A549 treated with GW870086 at 1 μM for 4 hours (cell line): ENCODE measurements at places on chromosomes 1 and 21. TPM values are rescaled to one million over a fixed set of nuclear protein-coding genes. Genes with fewer than 3 reads are reported as not detected.

Gene CC2D1B
- 14.4 to 19.2 TPM (median 17.9 TPM) in 5 replicates for total RNA-seq

Gene MOB3C
- 3.9 to 4.7 TPM (median 4.5 TPM) in 5 replicates for total RNA-seq

Gene PROX1
- 0.03 to 0.26 TPM (median 0.12 TPM) in 5 replicates for total RNA-seq

Gene OR2T6
- total RNA-seq: not detected in 5 replicates

Gene MIB2
- 8.4 to 19.3 TPM (median 17.3 TPM) in 5 replicates for total RNA-seq

Gene TFAP2E
- 0.49 to 1.2 TPM (median 0.56 TPM) in 5 replicates for total RNA-seq

Gene RGS2
- 62.4 to 83.8 TPM (median 75.8 TPM) in 5 replicates for total RNA-seq

Gene MATN1
- 0.05 to 0.17 TPM (median 0.14 TPM) in 4 of 5 replicates, not detected in the other for total RNA-seq

Gene LCE2B
- total RNA-seq: not detected in 5 replicates

Gene OR2L13
- not detected in 5 replicates for total RNA-seq

Gene SUMO3
- total RNA-seq: 56.4 to 70.2 TPM (median 69.8 TPM) in 5 replicates

Gene AIRE
- not detected in 5 replicates for total RNA-seq

Gene OR1C1
- total RNA-seq: not detected in 5 replicates

Gene TOE1
- 12.5 to 13.6 TPM (median 12.9 TPM) in 5 replicates for total RNA-seq

Gene GJA9
- 0.06 to 0.08 TPM (median 0.07 TPM) in 3 of 5 replicates, not detected in the others for total RNA-seq

Gene PHC2
- 107 to 127 TPM (median 122 TPM) in 5 replicates for total RNA-seq

Gene PUSL1
- 17.2 to 24.7 TPM (median 23.5 TPM) in 5 replicates for total RNA-seq

Gene ANGPTL3
- total RNA-seq: not detected in 5 replicates

Gene AKNAD1
- 1.1 to 1.5 TPM (median 1.3 TPM) in 5 replicates for total RNA-seq

Gene NPPB
- total RNA-seq: 0.24 TPM in 1 of 5 replicates, not detected in the others

Gene DNAJC28
- 0.17 to 0.49 TPM (median 0.29 TPM) in 5 replicates for total RNA-seq

Gene CDC7
- 4.7 to 6.7 TPM (median 6.3 TPM) in 5 replicates for total RNA-seq

Gene ABCA4
- 0.06 to 0.54 TPM (median 0.30 TPM) in 5 replicates for total RNA-seq

Gene CTNNBIP1
- total RNA-seq: 7.2 to 10.9 TPM (median 9.3 TPM) in 5 replicates

Gene KRTAP12-1
- total RNA-seq: not detected in 5 replicates

Gene AMY1B
- total RNA-seq: not detected in 5 replicates

Gene PLCH2
- 0.17 to 0.53 TPM (median 0.28 TPM) in 5 replicates for total RNA-seq

Gene CYP4A11
- total RNA-seq: not detected in 5 replicates

Gene LCE1C
- total RNA-seq: not detected in 5 replicates

Gene TMCC2
- total RNA-seq: 1.5 to 1.8 TPM (median 1.6 TPM) in 5 replicates

Gene SMIM11
- 12.3 to 22.5 TPM (median 18.4 TPM) in 5 replicates for total RNA-seq

Gene RUNX3
- total RNA-seq: 4.4 to 6.8 TPM (median 5.3 TPM) in 5 replicates

Gene MPL
- total RNA-seq: 0.07 to 0.30 TPM in 2 of 5 replicates, not detected in the others

Gene HES3
- total RNA-seq: not detected in 5 replicates

Gene C8B
- not detected in 5 replicates for total RNA-seq

Gene PDZK1IP1
- total RNA-seq: 6.2 to 9.4 TPM (median 8.5 TPM) in 5 replicates

Gene LRRIQ3
- 0.56 to 1.5 TPM (median 0.78 TPM) in 5 replicates for total RNA-seq

Gene TRIM67
- 0.09 to 0.23 TPM (median 0.13 TPM) in 5 replicates for total RNA-seq

Gene HEYL
- 2.9 to 3.6 TPM (median 3.0 TPM) in 5 replicates for total RNA-seq

Gene GOLT1A
- 4.2 to 7.0 TPM (median 4.8 TPM) in 5 replicates for total RNA-seq

Gene SLC44A3
- total RNA-seq: 1.3 to 2.2 TPM (median 1.7 TPM) in 5 replicates

Gene F13B
- total RNA-seq: 0.06 to 0.09 TPM (median 0.08 TPM) in 3 of 5 replicates, not detected in the others

Gene NECTIN4
- total RNA-seq: 2.0 to 3.1 TPM (median 2.1 TPM) in 5 replicates

Gene HIPK1
- 12.2 to 18.9 TPM (median 15.4 TPM) in 5 replicates for total RNA-seq

Gene SPAG17
- total RNA-seq: not detected in 5 replicates

Gene TNFRSF8
- total RNA-seq: 0.06 to 0.23 TPM (median 0.11 TPM) in 5 replicates

Gene SPTA1
- total RNA-seq: not detected in 5 replicates

Gene PADI3
- 0.96 to 1.3 TPM (median 1.2 TPM) in 5 replicates for total RNA-seq
